SK-N-SH (cell line): ENCODE measurements at places on chromosomes 2 and 18. TPM values are rescaled to one million over a fixed set of nuclear protein-coding genes. Genes with fewer than 3 reads are reported as not detected.
A peak's percentile ranks its signal among the peaks of the same experiment; 100 is the strongest.

Gene ADGRF3
- polyA plus RNA-seq: 0.10 and 0.31 TPM in 2 replicates

Gene DPP10
- polyA plus RNA-seq: not detected in 2 replicates

DNA sequence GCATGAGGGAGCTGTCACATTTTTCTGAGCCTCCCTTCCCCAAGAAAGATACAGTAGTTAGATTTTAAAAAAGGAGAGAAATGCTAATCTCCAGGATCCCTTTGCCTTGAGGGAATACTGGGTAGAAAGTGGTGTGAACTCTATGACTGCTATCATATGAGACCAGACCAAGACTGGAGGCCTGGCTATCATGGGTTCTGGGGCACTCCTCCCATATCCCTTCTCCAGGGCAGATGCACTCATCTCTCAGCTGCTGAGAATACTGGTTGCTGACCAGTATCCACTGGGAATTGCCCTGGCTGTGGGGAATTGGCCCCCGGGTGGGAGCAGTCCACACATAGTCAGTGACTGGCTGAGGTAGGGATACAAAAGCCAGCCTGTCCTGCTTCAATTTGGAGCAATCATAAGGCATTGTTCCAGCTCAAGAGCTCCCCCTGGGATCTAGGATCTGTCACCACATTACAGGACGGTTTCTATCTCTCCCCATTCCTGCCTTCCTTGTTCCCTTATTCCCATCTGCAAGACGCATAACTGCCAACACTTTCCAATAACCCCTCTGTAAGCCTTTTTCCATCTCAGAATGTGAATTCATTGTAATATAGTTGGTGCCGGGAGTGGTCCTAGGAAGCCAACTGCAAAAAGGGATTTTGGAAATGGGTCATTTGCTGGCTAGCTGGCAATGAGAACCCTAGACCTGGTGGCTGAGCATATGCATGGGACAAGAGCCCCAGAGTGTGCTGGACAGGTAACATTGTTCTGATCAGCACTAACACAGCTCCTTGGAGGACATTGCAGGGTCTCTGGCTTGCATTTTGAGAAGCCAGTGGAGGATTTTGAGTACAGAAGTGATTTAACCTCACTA is 35.4 kb upstream of the REEP1 start:
- DNase-seq: peak; percentile 60

GRCh38 chr2:47031909-47032668 is 116.5 kb upstream of the MCFD2 start:
- DNase-seq: no peak

DNA sequence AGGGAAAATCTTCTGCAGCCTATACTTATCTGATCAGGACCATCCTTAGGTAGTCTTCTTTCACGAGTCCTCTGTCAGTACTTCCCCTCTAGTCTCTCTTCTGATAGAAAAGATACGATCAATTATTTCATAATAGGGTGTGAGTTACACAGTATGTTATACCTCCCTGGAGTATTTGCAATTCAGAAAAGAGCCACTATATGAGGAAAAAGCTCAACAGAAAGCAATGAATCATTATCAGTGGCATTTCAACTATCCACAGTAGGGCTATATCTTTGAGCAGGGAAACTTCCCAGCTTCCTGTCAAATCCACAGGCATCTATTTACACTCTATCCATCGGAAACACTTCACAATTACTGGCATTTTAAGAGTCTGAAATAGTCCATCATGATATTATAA is 105.3 kb upstream of the ACVR2A start:
- no peak for DNase-seq

GRCh38 chr2:15293262-15293937 is 267.7 kb downstream of the NBAS start:
- no peak for DNase-seq

DNA sequence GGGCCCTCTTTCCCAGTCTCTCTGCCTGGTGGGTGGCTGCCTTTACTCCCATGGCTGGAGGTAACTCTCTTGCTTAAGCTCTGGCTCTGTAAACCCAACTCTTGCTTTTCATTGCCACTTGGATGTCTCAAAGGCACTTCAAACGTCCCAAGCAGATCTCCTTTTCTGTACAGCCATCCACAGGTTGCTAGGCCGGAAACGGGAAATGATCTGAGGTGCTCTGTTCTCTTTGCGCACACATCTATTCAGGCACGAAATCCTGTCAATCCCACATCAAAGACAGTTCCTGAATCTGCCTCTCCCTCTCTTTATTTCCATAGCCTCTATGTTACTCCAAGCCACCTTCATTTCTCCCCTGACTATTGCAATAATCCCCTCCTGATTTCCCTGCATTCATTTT is 87.4 kb downstream of the AOX1 start:
- no peak for DNase-seq

DNA sequence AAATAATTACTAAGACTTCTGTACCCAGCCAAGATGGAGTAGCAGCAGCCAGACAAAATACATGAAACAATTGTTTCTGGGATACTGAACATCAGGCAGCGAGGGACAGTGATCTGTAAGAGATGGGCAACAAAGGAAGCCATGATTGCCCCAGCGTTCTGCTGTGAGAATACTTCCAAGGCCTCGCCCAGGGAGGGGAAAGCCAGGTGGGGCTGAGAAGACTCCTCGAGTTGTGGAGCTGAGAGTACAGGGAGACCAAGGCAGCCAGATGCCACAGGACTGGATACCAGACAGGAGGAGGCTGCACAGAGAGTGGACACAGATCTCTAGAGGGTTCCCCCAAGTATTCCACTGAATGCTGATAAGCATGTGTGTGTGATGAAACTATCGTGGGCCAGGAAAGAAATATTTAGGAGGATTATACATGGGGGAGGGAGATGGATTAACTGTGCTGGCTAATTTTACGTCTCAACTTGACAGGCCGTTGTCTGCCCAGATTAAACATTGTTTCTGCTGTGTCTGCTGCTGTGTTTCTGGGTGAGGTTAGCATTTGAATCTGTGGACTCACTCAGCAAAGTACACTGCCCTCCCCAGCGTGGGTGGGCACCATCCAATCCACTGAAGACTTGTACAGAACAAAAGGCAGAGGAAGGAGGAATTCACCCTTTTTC is 10.2 kb upstream of the LIMS2 start:
- DNase-seq: peak; percentile 5

DNA sequence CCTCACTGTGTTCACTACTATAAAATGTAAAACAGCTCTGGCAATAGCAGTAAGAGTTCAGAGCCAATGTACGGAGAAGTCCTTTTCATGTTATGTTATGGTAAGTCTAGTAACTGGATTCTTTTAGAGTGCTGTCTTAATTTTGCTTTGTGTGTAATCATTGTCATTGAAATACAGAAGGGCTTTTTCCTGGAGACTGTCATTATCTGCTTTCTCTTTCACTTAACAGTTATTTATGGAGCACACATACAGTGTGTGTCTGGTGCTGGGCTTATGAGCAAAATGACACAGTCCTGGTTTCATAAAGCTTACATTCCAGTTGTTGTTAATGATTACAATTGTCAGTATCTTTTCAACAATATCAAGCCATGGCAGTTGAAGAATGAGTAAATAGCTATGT is 95.5 kb downstream of the CCDC102B start:
- no peak for DNase-seq

DNA sequence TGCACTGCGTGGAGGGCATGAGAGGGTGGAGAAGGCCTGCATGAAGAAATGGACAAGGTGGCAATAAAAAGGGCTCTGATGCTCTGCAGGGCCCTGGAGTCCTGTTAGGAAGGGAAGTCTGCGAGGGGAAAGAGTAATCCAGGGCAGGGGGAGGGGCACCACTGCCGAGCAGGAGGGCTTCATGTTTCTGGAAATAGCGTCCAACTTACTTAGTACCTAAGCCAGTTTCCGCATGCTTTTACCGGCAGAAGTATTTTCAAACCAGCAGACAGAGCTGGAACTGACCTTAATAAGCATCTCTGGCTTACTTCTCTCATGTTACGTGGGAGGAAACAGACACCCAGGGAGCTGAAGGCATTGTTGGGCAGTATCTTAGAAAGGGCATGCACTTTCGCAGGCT is 156.7 kb downstream of the GALNT14 start:
- DNase-seq: no peak
